A549 treated with ZK216348 at 1 μM for 4 hours (cell line): ENCODE measurements at places on chromosomes 6 and 20. TPM values are rescaled to one million over a fixed set of nuclear protein-coding genes. Genes with fewer than 3 reads are reported as not detected.

Gene SH3BGRL2
- total RNA-seq: 0.18 to 0.40 TPM (median 0.29 TPM) in 5 replicates

Gene WDR27
- total RNA-seq: 5.3 to 16.8 TPM (median 13.1 TPM) in 5 replicates

Gene MBOAT1
- 2.2 to 3.9 TPM (median 3.0 TPM) in 5 replicates for total RNA-seq

Gene AIF1
- not detected in 5 replicates for total RNA-seq

Gene AKAP12
- total RNA-seq: 123 to 215 TPM (median 187 TPM) in 5 replicates

Gene DPPA5
- not detected in 5 replicates for total RNA-seq

Gene ZFP57
- total RNA-seq: not detected in 5 replicates

Gene IL17A
- not detected in 5 replicates for total RNA-seq
